ENCODE measurements at places on chromosomes 2 and 18. TPM values are rescaled to one million over a fixed set of nuclear protein-coding genes. Genes with fewer than 3 reads are reported as not detected.

- H3K27me3 ChIP-seq = no peaks in the 10 kb centered on the region
- H3K36me3 ChIP-seq = no peaks in the 10 kb centered on the region
- H3K4me1 ChIP-seq = no peaks in the 10 kb centered on the region
- H3K4me3 ChIP-seq = no peak overlapping the region
- no peak for DNase-seq
- no peak overlapping the region for H3K27ac ChIP-seq
Observed at GRCh38 chr18:64991102-64991501, 759.7 kb upstream of the CDH7 start.

Gene HNMT
- total RNA-seq = 67.4 TPM

- no peak overlapping the region for H3K27ac ChIP-seq
- no peak overlapping the region for H3K4me3 ChIP-seq
- no peaks in the 10 kb centered on the region for H3K4me1 ChIP-seq
Observed at GRCh38 chr2:238403632-238404405, 22.9 kb upstream of the ASB1 start.

DNA sequence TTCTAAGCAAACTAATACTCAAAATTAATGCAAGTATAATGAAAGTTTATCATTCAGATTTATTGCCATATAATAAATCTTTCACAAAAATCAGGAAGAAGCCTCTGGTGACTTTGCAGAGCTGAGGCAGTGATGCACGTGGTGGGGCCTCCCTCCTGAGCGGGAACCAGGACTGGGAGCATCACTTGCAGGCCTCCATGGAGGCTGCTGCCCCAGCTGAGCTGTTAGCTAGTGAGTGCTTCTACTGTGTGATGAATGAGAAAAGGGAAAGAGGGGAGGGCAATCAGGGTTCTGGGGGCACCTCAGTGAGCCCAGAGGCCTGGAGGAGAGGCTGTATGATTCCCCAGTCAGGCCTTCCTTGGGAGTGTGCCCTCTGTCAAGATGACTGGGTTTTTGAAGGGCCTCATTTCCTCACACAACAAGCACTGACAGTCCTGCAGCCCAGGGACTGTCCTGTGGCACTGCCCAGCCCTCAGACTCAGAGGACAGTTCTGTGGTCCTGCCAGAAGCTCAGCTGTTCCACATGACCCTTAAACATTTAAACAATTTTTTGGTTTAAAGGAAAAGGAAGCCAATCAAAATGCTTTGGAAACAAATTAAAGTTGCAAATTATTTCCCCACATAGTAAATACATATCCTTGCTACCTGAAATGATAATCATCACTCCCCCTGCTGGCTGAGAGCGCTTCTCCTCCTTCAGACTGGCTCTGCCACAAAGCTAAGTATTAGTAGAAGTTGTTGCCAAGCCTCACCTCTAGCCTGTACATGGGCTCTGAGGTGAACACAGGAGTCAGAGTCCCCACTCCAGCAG is 90.9 kb upstream of the SMAD7 start:
- DNase-seq = no peak
- no peak overlapping the region for H3K4me3 ChIP-seq
- H3K36me3 ChIP-seq = no peaks in the 10 kb centered on the region
- no peak overlapping the region for H3K27ac ChIP-seq

Gene SLC4A5
- 14.4 TPM for total RNA-seq

Gene NBAS
- total RNA-seq = 75.5 TPM

Gene ALPG
- 1.0 TPM for total RNA-seq

DNA sequence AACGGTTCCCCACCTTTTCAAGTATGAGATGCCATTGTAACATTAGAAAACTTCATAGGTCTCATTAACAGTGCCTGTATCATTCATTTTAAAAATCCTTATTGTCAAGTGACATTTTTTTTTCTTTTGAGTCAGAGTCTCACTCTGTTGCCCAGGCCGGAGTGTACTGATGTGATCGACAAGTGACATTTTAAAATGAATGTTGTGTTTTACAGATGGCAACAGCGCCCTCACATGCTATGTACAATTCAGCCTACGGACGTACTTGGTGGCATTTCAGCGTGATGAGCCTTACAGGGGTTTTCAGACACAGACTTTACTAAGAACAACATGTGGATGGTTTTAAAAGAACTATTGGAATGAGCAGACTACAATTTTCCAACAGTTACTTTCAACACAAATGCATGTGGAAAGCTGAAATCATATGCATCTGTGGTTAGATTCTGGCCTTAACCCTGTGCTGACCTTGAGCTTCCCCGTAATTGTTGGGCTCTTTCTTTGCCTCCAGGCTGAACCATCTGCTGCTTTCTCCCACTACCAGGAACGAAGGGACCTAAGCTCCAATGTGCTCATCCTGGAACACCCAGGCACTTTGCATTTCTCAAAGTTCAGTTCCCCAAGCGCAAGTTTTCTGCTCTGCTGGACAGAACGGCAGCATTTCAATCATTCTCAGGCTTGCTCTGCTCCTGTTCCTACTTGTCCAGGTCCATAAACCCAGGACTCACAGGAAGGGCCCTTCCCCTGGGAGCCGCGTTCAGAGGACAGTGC is 119.9 kb upstream of the NDUFV2 start:
- H3K4me1 ChIP-seq = no peaks in the 10 kb centered on the region
- H3K27ac ChIP-seq = no peak overlapping the region
- no peaks in the 10 kb centered on the region for H3K27me3 ChIP-seq

Gene MATN3
- 1.0 TPM for total RNA-seq

DNA sequence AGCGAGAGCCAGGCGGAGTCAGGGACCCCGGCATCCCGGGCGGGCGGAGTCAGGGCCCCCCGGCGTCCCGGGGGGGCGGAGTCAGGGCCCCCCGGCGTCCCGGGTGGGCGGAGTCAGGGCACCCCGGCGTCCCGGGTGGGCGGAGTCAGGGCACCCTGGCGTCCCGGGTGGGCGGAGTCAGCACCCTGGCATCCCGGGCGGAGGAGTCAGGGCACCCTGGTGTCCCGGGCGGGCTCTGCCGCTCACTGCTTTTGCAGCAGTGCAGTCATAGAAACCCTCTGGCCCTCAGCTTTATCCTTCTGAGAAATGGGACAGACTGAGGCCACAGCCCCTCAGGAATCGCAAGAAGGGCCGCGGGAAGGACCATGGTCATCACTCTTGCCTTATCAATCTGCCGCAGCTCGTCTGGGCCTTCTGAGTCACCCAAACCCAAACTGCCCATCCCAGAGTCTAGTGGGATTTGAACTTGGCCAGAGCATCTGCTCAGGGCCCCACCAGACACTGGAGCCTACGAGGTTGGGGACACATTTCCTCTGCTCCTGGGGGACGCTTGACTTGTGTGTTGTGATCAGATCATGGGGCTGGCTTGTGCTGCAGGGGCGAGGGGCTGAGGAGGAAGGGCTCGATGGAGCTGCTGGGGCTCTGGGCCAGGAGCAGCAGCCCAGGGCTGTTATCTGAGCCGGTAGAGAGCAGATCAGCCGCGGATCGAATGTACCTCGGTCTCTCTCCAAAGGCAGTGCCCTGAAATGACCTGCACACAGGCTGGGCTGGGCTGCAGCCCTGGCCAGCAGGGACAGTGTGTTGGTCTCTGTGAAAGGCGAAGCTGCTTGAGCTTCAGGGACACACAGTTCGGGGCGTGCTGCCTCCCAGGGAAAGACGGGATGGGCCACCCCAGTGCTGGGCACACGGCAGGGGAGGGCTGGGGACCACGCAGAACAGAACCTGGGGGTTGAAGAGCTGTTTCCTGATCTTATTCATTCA is 290.1 kb upstream of the HDAC4 start:
- no peak overlapping the region for H3K4me3 ChIP-seq
- peak; percentile 71 for DNase-seq
- H3K4me1 ChIP-seq = no peaks in the 10 kb centered on the region
- no peaks in the 10 kb centered on the region for H3K27me3 ChIP-seq

GRCh38 chr2:160450486-160450885 is 43.1 kb downstream of the RBMS1 start:
- no peaks in the 10 kb centered on the region for H3K27me3 ChIP-seq
- H3K27ac ChIP-seq = no peak overlapping the region
- peaks cover 36% of the 10 kb centered on the region for H3K4me1 ChIP-seq
- no peak overlapping the region for H3K4me3 ChIP-seq

GRCh38 chr2:129165006-129165405 is 814.5 kb upstream of the RAB6C start:
- no peaks in the 10 kb centered on the region for H3K27me3 ChIP-seq
- no peaks in the 10 kb centered on the region for H3K4me1 ChIP-seq

DNA sequence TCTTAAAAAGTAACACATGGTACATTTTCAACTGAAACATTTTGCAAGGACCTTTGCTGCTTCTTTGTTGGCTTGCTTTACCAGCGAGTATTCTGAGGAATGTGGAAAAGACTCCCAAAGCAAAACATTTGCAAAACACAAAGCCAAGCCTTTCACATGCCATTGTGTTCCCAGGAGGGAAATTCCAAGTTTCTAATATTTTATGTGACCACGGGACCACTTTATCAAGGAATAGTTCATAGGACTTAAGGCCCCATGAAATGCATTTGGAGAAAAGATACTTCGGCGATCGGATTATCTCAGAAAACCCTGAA is 26.2 kb downstream of the CYP27C1 start:
- no peak overlapping the region for H3K27ac ChIP-seq
- H3K27me3 ChIP-seq = no peaks in the 10 kb centered on the region
- no peaks in the 10 kb centered on the region for H3K4me1 ChIP-seq
- H3K4me3 ChIP-seq = no peak overlapping the region

GRCh38 chr2:142914507-142915313 is 37.2 kb downstream of the KYNU start:
- no peak for DNase-seq
- H3K27me3 ChIP-seq = no peaks in the 10 kb centered on the region
- H3K4me1 ChIP-seq = no peaks in the 10 kb centered on the region
- no peak overlapping the region for H3K27ac ChIP-seq
- H3K4me3 ChIP-seq = no peak overlapping the region

- no peaks in the 10 kb centered on the region for H3K36me3 ChIP-seq
- no peak overlapping the region for H3K4me3 ChIP-seq
- H3K27me3 ChIP-seq = no peaks in the 10 kb centered on the region
- peak overlapping the region; percentile 76 for H3K27ac ChIP-seq
- H3K4me1 ChIP-seq = peaks cover 55% of the 10 kb centered on the region
- DNase-seq = no peak
Observed at GRCh38 chr18:58315041-58315440, 271.0 kb downstream of the NEDD4L start.
